ENCODE measurements at places on chromosomes 4 and X.

DNA sequence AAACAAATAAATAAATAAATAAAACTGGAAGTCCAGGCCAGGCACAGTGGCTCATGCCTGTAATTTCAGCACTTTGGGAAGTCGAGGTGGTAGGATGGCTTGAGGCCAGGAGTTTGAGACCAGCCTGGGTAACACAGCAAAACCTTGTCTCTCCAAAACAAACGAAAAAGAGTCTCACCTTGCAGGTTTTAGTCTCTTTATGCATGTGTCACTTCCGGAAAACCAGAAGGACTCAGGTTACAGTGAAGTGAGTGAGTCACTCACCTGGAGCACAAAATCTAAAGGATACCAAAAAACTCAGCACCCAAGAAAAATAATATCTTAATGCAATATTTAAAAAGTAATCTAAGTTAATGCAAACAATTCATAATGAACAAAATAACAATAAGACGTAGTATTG lies 20.1 kb upstream of the SLC34A2 start:
- no peak for DNase-seq

- DNase-seq = no peak
These were observed 55.8 kb downstream of the LRP2BP start for GRCh38 chr4:185339941-185340340.

- DNase-seq = no peak
These were observed 88.2 kb downstream of the CFAP299 start for GRCh38 chr4:80423553-80424224.

DNA sequence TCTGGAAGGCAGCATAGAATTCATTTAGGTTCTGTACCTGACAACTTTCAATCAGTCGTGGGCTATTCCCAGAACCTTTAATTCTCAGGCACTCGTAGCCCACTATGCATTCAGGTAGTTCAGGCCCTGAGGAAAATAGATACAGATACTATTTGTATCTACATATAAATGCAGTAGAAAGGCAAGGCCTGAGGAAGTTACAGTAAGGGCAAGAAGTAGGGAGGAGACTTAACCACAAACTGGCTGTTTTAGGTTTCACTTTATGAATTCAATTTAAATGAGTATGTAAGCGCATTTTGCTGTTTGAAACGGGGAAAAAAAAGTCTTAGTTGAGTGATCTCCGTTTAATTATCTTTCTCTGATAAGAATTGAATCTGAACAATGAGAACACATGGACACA lies 529.4 kb upstream of the ATOH1 start:
- DNase-seq = no peak

Data from skin of body (tissue), 3 donors.